ENCODE measurements at places on chromosomes 1 and 21.

GRCh38 chr1:214416417-214416816 lies 135.0 kb downstream of the PTPN14 start:
- DNase-seq: no peak

GRCh38 chr1:28591708-28592320 lies at the start of gene RAB42:
TSS of gene RAB42 (plus strand) at chr1:28592265. CDS start at chr1:28592512, 247 bp downstream.
- peak; percentile 61 for DNase-seq

GRCh38 chr21:20040768-20041167 lies 957.4 kb upstream of the NCAM2 start:
- peak; percentile 27 for DNase-seq

- DNase-seq: no peak
Observed at GRCh38 chr1:240271081-240271480, 179.4 kb downstream of the FMN2 start.

DNA sequence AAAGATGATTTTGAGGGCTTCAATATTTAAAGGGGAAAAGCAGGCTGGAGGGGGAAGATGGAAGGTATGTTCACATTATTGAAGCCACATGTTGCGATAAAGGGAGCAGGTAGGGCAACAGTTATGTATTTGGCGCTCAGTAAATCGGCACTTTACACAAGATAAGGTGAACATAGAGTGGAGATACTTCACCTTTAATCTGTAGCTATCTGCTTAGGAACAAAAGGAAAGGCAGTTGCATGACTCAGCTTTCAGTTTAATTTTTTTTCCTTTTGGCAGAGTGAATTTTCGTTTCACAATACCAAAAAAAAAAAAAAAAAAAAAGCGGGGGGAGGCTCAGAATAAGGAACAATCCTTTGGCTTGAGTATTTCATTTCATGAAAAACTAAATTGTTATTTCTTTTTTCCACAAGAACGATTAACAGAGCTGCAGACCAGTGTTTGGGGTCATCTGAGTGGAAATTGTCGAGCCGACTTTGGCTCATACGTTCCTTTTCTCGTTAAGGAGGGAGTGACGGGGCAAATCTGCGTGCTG lies 1.1 kb upstream of the COQ8A start:
- peak; percentile 80 for DNase-seq

- no peak for DNase-seq
Observed at GRCh38 chr21:45412909-45413611, 8.1 kb downstream of the COL18A1 start.

GRCh38 chr1:206145771-206146290 lies 28.6 kb upstream of the AVPR1B start:
- DNase-seq: no peak

- DNase-seq: no peak
Observed at GRCh38 chr1:232474826-232475225, 155.1 kb downstream of the SIPA1L2 start.

DNA sequence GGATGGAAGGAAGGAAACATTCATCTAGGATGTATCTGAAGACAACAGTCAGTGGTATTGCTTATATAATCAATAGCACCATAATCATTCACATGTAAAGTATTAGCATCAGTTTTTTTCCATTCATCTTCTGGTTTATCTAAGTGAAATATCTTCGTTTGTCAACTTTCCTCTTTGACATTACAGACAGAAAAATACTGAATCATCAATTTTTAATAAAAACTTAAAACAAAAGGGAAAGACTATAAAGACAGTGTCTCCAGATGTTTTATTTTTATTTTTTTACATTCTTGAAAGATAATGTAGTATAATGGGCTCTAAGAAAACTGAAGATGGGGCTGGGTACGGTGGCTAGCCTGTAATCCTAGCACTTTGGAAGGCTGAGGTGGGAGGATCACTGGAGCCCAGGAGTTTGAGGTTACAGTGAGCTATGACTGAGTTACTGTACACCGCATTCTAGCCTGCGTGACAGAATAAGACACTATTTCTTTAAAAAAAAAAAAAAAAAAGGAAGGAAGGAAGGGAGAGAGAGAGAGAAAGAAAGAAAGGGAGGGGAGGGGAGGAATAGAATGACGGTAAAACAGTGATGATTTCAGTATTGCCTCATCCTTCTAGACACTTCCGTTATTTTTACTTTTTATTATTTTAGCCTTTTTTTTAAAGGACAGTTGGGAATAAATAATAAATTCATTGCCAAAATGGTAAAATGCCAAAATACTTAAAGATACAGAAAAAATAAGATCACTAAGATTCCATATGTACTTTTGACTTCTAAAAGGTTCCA lies 89.5 kb downstream of the NRIP1 start:
- DNase-seq: no peak

GRCh38 chr1:234836045-234836681 lies 226.2 kb upstream of the IRF2BP2 start:
- no peak for DNase-seq

- DNase-seq: no peak
Observed at GRCh38 chr1:19404748-19405147, 80.6 kb downstream of the CAPZB start.
